Suprapubic skin (tissue), 4 donors: ENCODE measurements at places on chromosomes 16 and 17. TPM values are rescaled to one million over a fixed set of nuclear protein-coding genes. Genes with fewer than 3 reads are reported as not detected.

The EVI2B gene
- total RNA-seq, result 5.6 TPM

The CA5A gene
- not detected for total RNA-seq

The DNAH17 gene
- 6.2 TPM for total RNA-seq

The ALOX15B gene
- total RNA-seq, result 156 TPM

The NAGS gene
- total RNA-seq, result 0.76 TPM

DNA sequence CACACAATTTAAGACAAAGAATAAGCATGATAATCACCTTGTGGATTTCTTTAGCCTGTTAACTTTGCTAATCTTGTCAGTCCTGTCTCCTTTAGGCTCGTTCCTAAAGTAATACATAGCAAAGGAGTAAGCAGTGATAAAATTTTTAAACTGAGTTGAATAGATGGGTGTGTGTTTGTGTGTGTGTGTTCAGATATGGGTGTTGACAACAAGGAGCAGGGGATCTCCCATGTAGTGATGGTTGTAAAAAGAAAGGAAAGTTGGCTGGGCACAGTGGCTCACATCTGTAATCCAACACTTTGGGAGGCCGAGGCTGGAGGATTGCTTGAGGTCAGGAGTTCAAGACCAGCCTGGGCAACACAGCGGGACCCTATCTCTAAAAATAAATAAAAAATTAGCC, 44.6 kb upstream of the KCNJ2 start:
- no peak for DNase-seq

DNA sequence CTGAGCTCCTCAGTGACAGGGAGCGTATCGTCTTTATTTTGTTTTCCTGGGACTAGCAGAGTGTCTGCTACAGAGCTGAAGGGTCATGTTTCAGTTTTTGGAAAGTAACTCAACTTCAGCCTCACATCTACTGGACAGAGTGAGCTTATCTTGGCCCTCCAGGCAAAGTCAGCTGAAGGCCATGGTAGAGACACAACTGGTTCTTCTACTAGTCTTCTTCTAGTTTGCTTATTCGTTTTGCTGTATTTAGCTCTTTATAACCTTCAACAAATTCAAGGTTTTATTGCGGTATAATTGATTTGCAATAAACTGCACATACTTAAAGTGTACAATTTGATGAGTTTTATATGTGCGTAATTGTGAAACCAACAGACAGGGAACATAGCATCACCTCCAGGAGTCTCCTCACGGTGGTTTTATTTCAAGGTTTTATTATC, 6.1 kb upstream of the PRKCA start:
- no peak for DNase-seq

DNA sequence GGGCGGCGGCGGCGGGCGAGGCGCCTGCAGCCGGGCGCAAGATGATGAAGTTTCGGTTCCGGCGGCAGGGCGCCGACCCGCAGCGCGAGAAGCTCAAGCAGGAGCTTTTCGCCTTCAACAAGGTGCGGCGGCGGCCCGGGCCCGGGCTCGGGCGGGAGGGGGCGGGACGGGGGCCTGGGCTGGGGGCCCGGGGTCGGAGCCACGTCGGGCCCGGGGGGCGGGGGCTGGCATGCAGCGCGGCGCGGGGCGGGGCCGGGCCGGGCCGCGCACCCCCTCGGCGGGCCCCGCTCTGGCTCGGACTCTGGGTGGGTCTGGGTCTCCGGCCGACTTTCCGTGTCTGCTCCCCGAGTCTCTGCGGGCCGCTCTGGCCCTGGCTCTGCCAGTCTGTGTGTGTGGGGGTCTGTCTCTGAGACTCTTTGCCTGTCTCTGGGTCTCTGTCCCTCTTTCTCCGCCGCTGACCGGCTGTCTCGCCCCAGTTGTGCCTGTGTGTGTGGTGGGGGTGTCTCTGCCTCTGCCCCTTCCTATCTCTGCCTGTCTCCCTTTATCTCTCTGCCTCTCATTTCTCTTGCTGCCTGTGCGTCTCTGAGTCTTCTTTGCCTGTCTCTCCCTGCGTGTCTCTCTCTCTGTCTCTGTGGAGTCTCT, 328 bp downstream of the LLGL1 start:
- no peak for DNase-seq
